NCI-H524 (cell line): ENCODE measurements at places on chromosomes 2 and 18.

DNA sequence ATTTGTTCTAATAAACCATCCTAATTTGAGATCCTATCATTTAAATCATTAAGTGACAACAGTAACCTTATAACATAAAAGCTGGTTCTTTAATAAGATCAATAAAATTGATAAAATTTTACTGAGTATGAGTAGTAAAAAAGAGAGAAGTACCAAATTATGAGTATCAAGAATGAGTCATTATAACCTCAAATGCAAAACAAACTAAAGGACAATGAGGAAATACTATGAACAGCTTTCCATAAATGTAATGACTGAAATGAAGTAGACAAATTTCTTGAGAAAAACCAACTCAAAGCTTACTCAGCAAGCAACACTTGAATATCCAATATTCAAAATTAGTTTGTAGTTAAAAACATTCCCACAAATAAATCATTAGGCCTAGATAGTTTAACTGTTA, 433.0 kb downstream of the ZEB2 start:
- DNase-seq: no peak

DNA sequence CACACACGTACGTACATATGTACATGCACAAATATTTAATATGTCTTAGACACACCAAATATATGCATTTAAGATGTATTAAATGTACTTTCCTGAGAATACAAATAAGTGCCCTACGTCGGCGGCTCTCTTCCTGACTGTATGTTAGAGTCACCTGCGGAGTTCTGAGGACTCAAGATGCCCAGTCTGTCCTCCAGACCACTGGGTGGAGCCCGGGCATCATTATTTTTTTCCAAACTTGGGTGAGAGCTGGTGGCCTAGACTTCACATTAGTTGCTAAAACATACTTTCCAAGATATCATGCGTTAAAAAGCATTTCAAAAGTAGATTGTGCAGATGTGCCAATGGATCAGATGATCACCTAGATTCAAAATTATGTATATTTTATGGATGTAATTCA, 2.9 kb downstream of the IL18R1 start:
- no peak for DNase-seq

DNA sequence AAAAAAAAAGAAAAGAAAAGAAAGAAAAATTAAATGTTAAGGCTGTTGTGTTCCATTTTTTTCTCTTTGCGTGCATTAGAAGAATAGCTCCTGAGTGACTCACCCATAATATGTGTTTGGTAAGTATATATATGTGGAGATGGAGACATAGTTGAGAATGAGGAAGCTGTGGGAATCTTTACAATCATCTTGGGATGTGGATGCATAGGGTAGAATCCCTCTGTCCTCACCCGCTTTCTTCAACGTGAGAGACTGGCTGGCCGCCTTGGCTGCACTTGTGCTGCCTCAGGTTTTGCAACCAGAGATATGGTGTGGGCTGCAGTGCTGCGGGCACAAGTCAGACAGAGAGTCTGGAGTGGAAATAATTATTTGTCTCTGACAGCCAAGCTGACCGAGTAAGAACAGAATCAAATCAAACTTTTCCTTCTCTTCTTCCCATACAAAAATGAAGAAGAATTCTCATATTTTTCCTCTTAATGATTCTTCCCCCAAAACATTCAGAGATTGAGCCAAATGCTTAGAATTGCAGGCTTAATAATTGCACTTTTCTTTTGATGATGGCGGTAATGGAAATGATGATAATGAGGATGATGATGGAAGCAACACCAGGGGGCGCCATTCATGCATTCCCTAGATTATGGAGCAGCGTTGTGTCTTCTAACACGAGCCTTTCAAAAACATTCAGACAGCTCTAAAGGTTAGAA, 48.5 kb downstream of the SERPINB7 start:
- DNase-seq: no peak

DNA sequence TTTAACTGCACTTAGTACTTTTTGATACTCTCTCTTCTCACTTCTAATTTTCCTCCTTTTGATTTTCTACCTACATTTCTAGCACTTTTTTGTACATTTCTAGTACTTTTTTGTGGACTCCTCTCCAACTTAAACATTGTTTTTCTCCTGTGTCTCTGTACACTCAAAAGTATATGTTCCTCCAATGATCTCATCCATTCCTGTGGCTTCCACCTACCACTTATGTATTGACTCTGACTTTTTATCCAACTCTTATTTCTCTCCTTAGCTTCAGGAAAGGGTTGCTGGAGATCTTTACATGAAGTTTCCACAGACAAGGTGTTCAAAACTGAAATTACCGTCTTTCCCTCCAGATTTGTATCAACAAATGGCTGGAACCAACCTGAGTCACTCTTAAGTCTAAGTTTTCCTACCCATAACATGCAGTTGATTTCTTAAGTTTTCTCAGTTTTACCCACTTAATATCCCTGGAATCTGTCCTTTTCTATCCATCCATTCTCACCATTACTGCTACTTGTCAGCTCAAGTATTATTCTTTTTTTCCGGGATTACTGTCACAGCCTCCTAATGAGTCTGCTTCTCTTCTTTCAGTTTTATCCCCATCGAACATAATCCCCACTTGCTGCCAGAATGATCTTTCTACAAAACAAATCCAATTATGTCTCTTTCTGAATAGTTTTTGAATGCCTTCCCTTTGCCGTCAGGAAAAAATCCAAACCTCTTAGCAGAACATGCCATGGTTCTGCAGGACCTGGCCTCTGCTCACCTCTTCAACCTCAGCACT, 22.6 kb upstream of the PELI1 start:
- peak; percentile 83 for DNase-seq

DNA sequence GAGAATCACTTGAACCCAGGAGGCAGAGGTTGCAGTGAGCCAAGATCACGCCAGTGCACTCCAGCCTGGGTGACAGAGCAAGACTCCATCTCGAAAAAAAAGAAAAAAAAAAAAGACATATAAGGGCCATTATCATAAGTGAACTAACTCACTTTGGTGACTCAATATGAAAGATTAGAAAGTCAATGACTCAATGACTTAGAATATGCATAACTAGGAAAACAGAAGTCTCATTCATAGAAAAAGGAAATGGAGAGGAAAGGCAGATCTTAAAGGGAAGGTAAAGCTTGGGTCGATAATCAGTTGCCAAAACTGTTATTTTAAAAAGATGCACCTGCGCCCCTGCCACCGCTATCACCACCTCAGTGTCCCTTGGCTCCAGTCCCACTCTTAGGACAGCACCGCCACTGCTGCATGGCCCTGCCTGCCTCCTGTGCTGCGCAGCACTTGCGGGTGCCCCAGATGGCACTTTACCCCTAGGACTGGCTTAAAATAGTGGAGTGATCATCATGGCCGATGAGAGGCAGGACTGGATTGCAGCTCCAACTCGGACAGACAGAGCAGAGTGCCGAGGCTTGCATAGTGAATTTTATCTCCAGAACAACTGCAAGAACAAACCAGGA, 54.7 kb downstream of the INO80D start:
- no peak for DNase-seq

DNA sequence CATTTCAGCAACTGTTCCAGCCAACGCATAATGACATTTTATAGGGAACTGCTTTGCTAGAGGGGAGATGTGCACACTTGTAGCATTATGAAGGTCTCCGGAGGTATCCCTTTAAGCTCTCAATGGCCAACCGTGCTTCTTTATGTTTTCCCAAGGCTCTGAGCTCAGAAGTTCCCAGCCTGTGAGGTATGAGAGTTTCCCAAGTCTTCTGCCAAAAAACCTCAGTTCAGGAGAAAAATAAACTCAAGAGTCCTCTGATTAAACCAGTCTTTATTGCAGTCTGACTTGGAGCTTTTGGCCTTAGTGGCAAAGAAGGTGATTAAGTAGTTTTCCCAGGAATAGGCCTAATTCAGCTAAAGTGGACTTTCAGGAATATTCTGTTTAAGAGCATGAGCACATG, 35.4 kb upstream of the ZNF532 start:
- DNase-seq: no peak

- no peak for DNase-seq
Measured at GRCh38 chr18:10775026-10775425, 249.2 kb downstream of the NAPG start.

GRCh38 chr2:21910832-21911507, 787.2 kb downstream of the TDRD15 start:
- no peak for DNase-seq

DNA sequence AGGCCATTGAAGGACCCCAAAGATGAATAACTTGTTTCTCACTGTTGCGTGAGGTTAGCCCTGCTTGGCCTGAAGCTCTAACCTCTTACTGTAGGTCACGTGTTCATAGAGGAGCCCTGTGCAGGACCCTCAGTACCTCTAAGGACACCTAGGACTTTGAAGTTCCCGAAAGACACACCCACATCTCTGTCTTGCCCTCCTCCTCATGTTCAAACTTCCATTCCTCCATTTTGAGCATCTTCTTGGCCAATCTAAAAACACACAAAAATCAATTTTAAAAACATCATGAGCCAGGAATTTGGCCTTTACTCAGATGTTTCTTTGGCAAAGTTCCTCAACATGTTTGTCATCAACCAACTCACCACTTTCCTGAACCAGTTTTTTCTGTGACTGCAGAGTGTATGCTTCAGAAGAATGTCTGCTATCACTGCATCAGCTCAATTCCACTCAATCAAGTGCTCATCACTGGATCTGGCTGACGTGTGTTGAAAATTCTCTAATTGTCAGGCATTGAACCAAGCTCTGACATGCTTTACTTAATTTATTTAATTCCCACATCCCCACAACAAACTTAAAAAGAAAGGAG, 101.6 kb downstream of the AP1S3 start:
- no peak for DNase-seq
